ENCODE measurements at places on chromosomes 4 and X.

- peak; percentile 86 for DNase-seq
These were observed 53.3 kb upstream of the STIM2 start for GRCh38 chr4:26807330-26807729.

- peak; percentile 3 for DNase-seq
These were observed 420.1 kb downstream of the ZNF674 start for GRCh38 chrX:46125111-46125510.

- DNase-seq: no peak
These were observed 21.9 kb downstream of the COQ2 start for GRCh38 chr4:83262682-83263081.

DNA sequence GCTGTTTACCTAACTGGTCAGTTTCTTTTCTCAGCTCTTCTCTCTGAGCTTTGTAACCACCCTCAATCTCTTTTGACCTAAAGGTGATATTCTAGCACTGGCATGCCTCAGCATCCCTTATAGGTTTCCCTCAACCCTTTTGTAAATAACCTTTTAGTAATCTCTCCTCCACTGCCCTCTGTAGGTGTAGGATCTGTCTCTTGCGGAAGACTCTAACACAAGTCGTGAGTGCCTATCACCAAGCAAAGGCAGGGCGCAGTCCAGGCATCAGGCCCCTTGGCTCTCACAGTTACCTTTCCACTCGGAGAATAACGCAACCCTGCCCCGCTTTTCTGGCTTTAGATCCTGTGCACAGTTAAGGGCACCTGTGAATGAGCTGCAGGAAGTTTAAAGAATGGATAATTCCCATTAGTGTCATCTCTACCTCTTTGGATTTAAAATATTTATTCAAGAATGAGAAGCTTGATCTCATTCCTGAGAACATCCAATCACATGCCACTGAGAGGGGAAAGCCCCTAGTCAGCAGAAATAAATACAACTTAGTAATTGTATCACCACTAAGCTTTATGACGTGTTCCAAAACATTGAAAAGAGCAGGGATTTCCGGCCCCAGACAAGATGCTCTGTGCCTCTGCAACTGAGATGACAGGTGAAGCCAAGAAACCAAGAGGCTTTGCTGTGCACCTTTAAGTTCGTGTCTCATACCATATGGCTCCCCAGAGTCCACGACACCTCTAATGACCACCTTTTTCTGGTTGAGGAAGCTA is 58.8 kb downstream of the SPINK2 start:
- DNase-seq: no peak

GRCh38 chr4:185165605-185166063 is 22.6 kb downstream of the SLC25A4 start:
- DNase-seq: no peak

DNA sequence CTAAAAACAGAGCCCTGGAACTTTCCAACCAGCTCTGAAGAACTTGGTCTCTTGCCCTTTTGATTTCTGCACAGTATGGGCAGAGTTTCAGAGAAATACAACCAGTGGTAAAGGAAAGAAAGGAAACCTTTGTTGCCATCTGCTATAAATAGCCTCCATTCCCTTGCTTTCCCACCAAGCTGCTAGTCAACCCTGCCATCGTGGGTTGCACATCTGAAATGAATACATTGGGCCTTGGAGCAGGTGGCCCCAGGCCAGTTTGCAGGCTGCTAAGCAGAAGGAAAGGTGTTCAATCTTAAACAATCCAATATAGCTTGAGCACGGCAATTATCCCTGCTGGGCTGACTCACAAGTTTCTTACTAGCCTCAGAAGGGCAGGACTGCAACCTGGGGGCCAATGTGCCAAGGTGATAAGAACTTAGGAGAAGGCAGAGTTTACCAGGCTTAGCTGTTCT is 142.5 kb downstream of the PPARGC1A start:
- no peak for DNase-seq

GRCh38 chr4:169745291-169745690 is 12.5 kb downstream of the HPF1 start:
- DNase-seq: no peak

- DNase-seq: no peak
These were observed 1453.3 kb downstream of the PCDH18 start for GRCh38 chr4:136078976-136079375.

GRCh38 chr4:83118869-83119268 is 4.3 kb upstream of the PLAC8 start:
- DNase-seq: no peak

DNA sequence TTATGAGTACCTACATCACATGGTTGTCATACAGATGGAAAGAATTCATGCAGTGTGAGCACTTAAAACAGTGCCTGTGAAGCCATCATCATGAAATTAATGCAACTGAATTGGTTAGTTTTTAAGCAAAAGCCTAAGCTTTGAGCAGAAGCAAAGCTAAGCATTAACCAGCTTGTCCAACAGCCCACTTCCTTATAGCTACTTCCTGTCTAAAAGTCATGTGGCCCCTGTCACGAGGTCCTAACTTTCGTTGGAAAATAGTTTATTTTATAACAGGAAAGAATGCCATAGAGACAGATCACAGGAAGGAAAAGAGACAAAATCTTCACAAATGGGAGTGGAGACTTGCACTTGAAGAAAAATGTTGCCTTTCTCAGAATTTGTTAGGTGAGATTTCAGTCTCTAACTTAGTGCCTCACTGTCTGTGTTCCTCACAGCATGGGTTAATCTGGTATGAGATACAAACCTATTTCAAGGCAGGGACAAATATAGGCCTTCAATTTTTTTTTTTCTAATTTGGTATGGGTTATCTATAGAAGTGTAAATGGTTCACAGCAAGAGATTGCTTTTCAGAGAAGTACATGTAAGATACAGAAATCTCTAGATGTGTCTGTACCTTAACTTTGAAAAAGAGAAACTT is 27.7 kb upstream of the VCX start:
- DNase-seq: no peak

DNA sequence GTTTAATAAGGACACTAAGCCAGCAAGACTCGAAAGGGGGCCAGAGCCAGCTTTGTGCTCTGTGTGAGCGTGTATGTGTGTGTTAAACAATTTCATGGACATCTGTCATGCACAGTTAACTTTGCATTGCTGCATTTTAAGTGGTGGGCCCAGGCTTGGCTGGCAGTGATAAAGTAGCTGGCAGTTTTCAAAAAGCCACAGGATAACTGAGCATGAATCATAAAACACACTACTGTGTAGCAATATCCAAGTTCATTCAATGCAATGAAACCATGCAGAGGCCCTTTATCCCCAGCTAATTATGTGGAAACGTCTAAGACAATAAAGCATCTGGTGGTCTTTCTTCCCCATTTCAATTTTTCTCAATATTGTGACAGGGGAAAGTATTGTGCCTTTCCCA is 132.9 kb downstream of the NKX6-1 start:
- peak; percentile 55 for DNase-seq

- DNase-seq: no peak
These were observed 24.3 kb downstream of the CFAP97 start for GRCh38 chr4:185179488-185179887.

DNA sequence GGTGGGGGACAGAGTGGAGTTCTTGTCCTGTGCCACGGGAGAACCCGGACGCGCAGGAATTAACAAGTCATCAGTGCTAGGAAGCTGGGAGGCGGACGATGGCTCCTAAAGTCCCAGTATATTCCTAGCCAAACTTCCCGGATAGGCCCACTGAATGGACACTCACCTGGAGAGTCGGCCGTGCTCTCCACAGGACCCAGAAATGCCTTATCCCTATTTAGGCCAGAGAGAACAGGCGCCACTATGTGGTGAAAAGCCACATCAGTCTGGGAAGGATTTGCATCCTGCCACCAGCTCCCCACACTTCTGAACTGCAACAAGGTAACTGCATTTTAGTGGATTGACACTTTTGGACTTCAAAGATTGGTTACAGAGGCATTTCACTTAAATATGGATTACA is 1.1 kb downstream of the CFAP299 start:
- DNase-seq: no peak

GRCh38 chr4:76898385-76898692 is 395 bp upstream of the SOWAHB start:
- no peak for DNase-seq

DNA sequence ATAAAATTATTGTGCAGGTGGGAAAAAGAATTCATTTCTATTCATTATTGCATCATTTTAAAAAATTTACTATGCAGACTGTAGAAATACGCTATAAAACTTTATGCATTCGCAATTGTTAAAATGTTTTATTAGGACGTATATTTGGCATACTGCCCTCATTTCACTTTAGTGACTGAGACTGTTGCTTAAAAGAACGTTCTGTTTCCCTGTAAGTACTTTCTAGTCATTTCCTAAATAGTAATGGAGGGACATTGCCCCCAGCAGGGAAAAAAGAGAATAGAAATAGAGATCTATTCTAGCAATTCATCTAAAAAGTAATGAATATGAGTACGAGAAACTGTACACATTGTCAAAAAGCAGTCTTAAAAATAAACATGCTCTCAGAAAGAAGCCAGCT is 1295.8 kb upstream of the TENM3 start:
- peak; percentile 63 for DNase-seq

DNA sequence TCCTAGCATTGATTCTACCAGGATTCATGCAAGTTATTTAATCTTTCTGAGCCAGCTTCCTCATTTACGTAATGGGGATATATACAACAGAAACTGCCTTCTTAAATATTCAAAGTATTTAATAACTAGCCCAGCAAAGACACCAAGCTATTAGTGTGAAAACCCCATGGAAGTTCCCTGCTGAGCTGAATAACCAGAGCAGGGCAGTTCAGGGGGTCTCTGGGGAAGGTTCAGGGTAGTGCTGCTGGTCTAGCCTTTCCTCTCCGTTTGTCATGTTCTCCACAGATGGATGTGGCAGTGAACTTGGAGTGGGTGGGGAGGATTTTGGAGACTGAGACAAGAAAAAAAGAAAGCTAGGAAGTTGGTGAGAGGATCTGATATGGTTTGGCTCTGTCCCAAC is 240.8 kb upstream of the TAPT1 start:
- DNase-seq: peak; percentile 92

- no peak for DNase-seq
These were observed 40.4 kb downstream of the EFHC2 start for GRCh38 chrX:44303119-44303518.

GRCh38 chrX:132809581-132809980 is 148.8 kb downstream of the HS6ST2 start:
- DNase-seq: no peak

DNA sequence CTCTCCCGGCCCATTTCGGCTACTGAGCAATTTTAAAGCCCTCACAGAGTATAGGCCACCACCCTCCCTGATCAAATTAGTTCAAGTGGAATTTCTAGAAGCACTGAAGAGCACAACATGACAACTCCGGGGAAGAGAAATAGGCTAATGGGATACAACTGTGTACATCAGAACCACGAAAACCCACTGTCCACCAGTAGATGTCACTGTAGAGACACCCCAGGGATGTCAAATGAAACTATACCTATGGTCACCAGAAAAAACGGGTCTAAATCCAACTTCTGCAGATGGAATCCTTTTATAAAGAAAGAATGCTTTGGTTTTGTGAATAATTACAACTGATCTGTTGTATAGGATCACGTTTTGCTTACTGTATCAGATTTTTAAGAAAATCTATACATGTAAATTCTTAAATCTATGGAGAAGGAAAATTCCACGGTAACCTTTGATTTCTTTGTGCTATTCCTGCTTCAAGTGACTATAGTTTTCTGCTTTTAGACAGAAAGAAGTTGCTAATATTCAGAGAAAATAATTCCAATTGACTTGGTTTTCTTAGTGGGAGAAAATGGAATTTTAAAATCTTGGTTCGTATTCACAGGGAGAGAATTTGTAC is 29.5 kb upstream of the MAP3K15 start:
- DNase-seq: peak; percentile 69

GRCh38 chr4:125225806-125226205 is 88.9 kb upstream of the FAT4 start:
- DNase-seq: no peak

DNA sequence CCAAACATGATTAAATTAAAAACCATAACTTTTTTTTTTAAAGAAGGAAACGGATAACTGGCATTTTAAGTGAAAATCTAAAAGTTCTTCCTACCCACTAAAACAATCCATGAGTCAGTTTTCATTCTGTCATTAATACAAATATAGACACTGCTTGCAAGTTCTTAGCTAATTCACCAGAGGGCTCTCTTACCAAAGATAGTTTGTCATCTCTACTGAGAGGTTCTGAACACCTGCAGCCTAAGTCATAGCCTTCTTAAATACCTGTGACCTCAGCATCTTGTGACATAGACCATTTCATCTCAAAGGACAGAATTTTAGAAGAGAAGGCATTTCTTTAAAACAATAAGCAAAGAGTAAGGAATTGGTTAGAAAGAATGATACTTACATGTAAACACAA is 65.3 kb upstream of the FAM120C start:
- DNase-seq: peak; percentile 10

GRCh38 chrX:11193035-11193469 is 81.9 kb downstream of the HCCS start:
- peak; percentile 21 for DNase-seq

DNA sequence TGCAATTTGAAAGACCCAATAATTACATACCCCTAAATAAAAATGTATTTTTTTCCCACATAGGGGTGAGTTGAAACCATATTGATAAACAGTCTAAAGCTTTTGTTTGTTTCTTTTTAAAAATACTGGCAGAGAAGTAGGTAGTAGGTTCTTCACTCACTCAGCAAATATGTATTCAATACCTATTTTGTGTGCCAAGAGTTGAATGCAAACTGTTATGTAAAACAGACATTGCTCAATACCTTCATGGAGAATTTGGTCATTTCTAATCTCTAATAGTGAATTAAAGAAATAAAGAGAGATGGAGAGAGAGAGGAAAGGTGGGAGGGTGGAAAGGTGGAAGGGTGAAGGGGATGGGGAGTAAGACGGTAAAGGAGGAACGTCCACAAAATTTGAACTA is 589.9 kb upstream of the GNPDA2 start:
- no peak for DNase-seq

DNA sequence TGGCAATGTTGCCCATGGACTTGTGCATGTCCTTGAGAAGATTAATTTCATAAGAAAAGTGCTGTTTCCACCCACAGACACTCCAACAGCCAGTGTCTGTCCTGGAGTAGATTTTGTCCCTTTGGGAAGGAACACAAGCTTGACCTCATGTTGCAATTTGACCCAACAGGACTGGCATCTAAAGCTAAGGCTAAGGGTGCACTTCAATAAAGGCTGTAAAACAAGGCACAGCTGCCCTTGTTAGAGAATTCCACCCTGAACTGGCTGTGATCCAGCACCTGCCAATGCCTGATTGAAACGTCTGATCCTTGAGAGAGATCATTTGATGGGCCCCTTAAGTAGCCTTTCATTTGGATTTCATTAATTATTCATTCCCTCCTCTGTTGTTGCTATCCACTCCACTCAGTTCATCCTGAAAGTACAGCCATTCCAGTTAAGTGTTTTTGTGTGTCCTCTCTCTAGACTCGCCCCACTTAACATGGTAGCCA is 56.2 kb downstream of the CD99L2 start:
- DNase-seq: no peak

- no peak for DNase-seq
These were observed 49.5 kb upstream of the GC start for GRCh38 chr4:71833232-71833900.

GRCh38 chr4:31190671-31191070 is 470.5 kb downstream of the PCDH7 start:
- no peak for DNase-seq

Measured in A673 (cell line).